Activated CD4-positive, CD25-positive, alpha-beta regulatory T cell treated with anti-CD3 and anti-CD28 coated beads, Interleukin-2, amount 50 U/mL, for 24 hours (primary cell): ENCODE measurements at places on chromosomes 6 and 20.

GRCh38 chr20:50070361-50070760 lies 42.6 kb downstream of the UBE2V1 start:
- no peak for ATAC-seq

- ATAC-seq = no peak
Observed at GRCh38 chr6:1801401-1801800, 191.7 kb downstream of the FOXC1 start.

DNA sequence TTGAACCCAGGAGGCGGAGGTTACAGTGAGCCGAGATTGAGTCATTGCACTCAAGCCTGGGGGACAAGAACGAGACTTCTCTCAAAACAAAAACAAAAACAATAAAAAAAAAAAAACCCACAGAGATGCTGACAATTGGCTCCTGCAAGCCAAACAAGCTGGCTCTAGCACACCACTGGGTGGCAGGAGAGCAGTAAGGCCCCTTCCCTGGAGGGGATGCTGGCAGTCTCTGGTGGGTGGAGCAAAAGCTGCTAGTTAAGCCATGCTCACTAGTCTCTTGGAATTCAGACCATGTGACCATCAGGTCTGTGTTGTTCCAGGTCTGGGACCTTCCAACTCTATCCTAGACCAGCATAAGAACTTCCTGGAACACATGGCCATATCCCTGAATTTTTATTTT lies 18.9 kb upstream of the DSN1 start:
- no peak for ATAC-seq

GRCh38 chr6:53015486-53015885 lies 20.4 kb upstream of the GSTA4 start:
- no peak for ATAC-seq

- ATAC-seq = no peak
Observed at GRCh38 chr6:30361661-30362060, 16.7 kb downstream of the RPP21 start.

GRCh38 chr6:56804996-56805395 lies 149.9 kb upstream of the BEND6 start:
- ATAC-seq = no peak

- no peak for ATAC-seq
Observed at GRCh38 chr6:2895072-2895471, 8.0 kb downstream of the SERPINB9 start.

GRCh38 chr20:871948-872347 lies 38.4 kb downstream of the FAM110A start:
- ATAC-seq = no peak

DNA sequence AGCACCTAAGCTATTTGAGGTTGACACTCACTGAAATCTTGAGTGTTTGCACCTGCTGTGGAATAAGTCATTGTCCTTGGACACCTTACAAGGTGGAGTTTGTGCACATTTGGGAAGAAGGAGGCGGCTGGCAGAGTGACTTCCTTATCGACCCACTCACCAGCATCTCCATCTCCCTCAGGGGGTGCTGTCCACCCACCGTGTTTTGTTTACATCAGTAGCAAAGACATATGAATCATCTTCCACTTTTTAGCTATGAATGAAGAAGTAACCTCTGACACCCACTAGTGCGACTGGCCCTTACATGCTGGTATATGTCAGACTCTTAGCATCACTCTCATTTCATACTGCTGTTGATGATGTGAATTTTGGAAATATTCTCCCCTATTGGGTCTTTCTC lies 119.5 kb upstream of the SGK1 start:
- peak; percentile 60 for ATAC-seq

DNA sequence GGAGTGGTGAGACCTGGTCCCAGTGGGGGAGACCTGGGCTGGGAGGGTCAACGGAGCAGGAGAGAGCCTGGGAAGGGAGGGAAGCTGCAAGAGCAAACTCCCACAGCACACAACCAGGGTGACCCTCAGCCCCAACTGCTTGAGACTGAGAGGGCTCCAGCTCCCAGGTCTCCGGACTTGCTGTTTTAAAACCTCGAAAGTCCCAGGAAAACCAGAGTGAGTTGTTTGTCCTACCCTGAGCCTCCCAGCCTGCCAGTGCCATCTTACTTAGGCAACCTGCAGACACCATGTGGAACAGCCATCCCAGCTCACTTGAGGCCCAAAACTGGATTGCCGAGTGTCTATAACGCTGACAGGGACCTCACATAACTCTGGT lies 4.8 kb upstream of the NTSR1 start:
- ATAC-seq = no peak
